Colonic mucosa (tissue), 4 donors: ENCODE measurements at places on chromosomes 11 and 22. TPM values are rescaled to one million over a fixed set of nuclear protein-coding genes. Genes with fewer than 3 reads are reported as not detected.

Gene TCN1
- 0.67 TPM for total RNA-seq

- H3K27me3 ChIP-seq, result no peaks in the 10 kb centered on the region
- no peak overlapping the region for H3K4me3 ChIP-seq
- no peak for DNase-seq
- H3K27ac ChIP-seq, result no peak overlapping the region
- no peaks in the 10 kb centered on the region for H3K36me3 ChIP-seq
These were observed 31.9 kb downstream of the GDPD4 start for GRCh38 chr11:77269484-77270123.

DNA sequence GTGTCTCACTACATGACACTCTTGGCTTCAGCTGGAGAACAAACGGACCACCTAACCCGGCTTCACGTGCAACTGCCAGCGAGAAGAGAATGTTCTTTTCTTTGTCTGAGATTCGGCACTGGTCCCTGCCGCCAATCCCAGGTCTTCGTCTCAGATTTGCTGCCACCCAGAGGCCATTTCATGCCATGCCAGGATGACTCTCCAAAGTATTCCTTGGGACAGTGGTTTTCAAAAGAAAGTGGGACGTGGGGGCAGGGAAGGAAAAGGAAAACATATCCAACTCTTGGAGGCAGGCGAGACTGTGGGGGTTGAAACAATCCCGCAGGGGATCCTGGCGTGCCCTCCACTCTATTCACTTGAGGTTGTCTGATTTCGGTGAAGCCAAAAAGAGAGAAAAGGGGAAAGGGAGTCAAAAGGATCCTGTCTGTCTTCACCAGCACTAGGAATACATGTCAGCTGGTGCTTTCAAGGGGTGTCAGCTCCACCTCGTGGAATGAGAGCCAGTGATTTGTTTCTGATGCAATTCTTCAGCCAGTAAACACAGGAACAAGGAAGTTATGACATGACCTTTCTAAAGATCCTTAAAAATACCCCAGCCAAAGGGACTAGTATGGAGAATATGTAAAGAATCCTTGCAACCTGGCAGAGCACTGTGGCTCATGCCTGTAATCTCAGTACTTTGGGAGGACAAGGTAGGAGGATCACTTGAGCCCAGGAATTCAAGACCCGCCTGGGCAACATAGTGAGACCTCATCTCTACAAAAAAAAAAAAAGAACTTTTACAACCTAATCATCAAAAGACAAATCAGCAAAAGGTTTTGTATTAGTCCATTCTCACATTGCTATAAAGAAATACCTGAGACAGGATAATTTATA lies 41.0 kb upstream of the APLNR start:
- H3K27me3 ChIP-seq, result no peaks in the 10 kb centered on the region
- peak; percentile 84 for DNase-seq
- H3K4me1 ChIP-seq, result peaks cover 9% of the 10 kb centered on the region
- H3K4me3 ChIP-seq, result no peak overlapping the region
- peak overlapping the region; percentile 72 for H3K27ac ChIP-seq

GRCh38 chr11:13669544-13670488 lies 1.3 kb downstream of the FAR1 start:
- peaks cover 6% of the 10 kb centered on the region for H3K4me1 ChIP-seq
- H3K4me3 ChIP-seq, result peak overlapping the region; percentile 92
- DNase-seq, result no peak
- no peaks in the 10 kb centered on the region for H3K27me3 ChIP-seq
- peak overlapping the region; percentile 95 for H3K27ac ChIP-seq

- no peak for DNase-seq
- no peaks in the 10 kb centered on the region for H3K36me3 ChIP-seq
- H3K4me1 ChIP-seq, result peaks cover 3% of the 10 kb centered on the region
- H3K27ac ChIP-seq, result no peak within 1 kb of the TSS
- H3K27me3 ChIP-seq, result no peaks in the 10 kb centered on the region
- peak within 1 kb of the TSS; percentile 34 for H3K4me3 ChIP-seq
These were observed at the start of gene PLEKHB1 for GRCh38 chr11:73645972-73646631. TSS of gene PLEKHB1 (plus strand) at chr11:73646581. CDS start at chr11:73646609, 28 bp downstream.

Gene CD6
- total RNA-seq, result 3.0 TPM

Gene OR4C5
- total RNA-seq, result not detected

Gene PKDREJ
- 0.32 TPM for total RNA-seq

Gene AGBL2
- 0.74 TPM for total RNA-seq

- no peaks in the 10 kb centered on the region for H3K36me3 ChIP-seq
- H3K27me3 ChIP-seq, result no peaks in the 10 kb centered on the region
- H3K4me1 ChIP-seq, result no peaks in the 10 kb centered on the region
- peak overlapping the region; percentile 63 for H3K27ac ChIP-seq
- DNase-seq, result peak; percentile 53
- no peak overlapping the region for H3K4me3 ChIP-seq
These were observed 28.4 kb downstream of the KIAA0930 start for GRCh38 chr22:45212306-45212709.

DNA sequence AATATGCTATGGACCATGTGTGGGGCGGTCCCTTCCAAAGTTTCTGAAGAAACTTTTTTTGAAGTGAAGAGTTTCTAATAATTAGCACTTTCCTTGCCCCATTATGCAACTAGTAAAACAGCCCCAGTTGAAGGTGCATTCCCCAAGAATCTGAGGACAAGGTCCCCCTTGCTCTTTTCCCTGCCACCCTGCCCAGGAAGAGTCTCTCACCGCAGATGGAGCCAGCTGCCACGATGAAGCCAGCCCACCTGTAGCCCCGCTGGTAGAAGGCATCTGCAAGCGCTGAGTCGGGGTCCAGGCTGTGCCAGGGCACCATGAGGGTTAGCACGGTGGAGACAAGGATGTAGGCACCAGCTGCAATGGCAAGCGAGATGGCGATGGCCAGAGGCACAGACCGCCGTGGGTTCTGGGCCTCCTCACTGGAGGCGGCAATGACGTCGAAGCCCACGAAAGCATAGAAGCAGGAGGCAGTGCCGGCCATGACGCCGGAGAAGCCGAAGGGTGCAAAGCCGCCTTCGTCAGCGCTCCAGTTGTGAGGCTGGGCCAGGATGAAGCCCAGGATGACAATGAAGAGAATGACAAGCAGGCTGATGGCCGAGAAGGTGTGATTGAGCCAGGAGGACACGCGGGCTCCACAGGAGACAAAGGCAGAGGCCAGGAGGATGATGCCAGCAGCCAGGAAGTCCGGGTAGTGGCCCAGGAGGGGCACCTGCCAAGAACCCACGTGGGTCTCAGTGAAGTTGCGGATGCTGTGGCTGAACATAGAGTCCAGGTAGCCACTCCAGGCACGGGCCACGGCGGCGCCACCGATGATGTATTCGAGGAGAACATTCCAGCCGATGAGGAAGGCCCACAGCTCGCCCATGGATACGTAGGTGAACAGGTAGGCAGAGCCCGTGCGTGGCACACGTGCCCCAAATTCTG lies 1.5 kb downstream of the SLC7A4 start:
- H3K4me3 ChIP-seq, result no peak overlapping the region
- DNase-seq, result no peak
- H3K27me3 ChIP-seq, result peaks cover 13% of the 10 kb centered on the region

Gene MMP27
- total RNA-seq, result 0.16 TPM

Gene PGA3
- total RNA-seq, result 0.35 TPM
